ENCODE measurements at places on chromosomes 1 and 21.

- DNase-seq, result no peak
These were observed 33.9 kb downstream of the SPSB1 start for GRCh38 chr1:9326596-9326995.

- DNase-seq, result no peak
These were observed 48.8 kb downstream of the SUCO start for GRCh38 chr1:172581779-172582178.

- no peak for DNase-seq
These were observed 33.6 kb downstream of the PGBD5 start for GRCh38 chr1:230392536-230392909.

GRCh38 chr1:43951021-43951985 lies 4.6 kb downstream of the IPO13 start:
- DNase-seq, result no peak

- DNase-seq, result peak; percentile 7
These were observed 150.1 kb downstream of the PLXNA2 start for GRCh38 chr1:208093754-208094719.

GRCh38 chr1:56298866-56299265 lies 280.5 kb downstream of the PLPP3 start:
- no peak for DNase-seq

DNA sequence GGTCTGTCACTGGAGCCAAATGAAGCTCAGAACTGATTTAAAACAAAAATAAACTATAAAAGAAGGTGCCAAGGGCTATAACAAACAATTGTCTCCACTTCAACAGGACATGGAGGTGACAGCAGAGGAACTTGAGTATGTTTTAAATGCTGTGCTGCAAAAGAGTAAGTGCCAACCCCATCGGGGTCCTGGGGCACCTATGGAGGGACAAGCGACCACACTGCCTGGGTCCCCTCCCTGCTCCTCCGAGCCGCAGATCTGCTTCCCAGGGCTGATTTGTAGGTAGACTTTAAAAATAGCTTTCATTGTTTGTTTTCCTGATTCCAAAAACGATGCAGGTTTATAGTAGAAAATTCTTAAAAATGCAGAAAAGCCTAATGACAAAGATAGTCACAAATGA lies 42.8 kb downstream of the CAPN9 start:
- DNase-seq, result no peak

DNA sequence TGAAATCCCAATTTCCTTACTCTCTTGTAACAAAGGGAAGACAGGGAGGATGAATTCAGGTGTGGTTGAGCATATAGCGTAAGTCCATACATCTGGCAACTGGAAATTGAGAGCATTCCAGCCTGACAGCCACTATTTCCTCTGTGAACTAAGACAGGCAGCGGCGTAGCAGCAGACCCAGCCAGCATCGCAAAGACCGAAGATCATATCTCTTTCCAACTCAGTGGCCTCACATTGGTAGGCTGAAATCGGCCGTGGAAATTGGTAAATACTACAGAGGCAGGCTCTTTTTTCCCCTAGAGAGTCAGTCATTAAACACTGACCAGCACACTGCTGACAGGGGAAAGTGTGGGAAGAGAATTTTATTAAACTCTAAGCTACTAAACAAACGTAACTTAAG lies 43.4 kb downstream of the TARBP1 start:
- DNase-seq, result no peak

DNA sequence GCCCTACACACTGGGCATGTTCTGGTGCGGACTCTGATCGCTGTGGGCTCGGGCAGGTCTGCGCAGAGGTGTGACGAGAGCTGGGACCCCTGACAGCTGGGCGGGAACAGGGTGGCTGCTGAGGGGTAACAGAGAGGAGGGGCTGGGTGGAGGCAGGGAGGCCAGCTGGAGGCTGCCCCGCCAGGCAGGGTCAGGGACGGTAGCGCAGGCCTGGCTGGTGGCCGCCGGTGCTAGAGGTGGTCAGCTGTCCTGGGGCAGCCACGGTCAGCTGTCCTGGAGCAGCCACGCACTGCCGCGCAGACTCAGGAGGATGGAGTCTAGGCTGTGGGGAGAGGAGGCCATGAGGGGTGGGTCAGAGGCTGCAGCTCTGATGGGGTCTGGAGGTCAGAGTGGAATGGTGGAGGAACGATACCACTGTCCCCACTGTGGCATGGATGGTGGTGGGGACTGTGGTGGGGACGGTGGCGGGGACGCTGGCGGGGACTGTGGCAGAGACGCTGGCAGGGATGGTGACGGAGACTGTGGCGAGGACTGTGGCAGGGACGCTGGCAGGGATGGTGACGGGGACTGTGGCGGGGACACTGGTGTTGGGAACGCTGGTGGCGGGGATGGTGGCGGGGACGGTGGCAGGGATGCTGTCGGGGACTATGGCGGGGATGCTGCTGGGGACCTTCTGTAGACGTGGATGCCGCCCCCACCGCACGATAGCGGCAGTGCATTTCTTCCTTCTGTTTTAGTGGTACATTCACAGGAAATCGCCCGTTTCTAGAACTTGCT lies 21.3 kb upstream of the LRRC3 start:
- no peak for DNase-seq

DNA sequence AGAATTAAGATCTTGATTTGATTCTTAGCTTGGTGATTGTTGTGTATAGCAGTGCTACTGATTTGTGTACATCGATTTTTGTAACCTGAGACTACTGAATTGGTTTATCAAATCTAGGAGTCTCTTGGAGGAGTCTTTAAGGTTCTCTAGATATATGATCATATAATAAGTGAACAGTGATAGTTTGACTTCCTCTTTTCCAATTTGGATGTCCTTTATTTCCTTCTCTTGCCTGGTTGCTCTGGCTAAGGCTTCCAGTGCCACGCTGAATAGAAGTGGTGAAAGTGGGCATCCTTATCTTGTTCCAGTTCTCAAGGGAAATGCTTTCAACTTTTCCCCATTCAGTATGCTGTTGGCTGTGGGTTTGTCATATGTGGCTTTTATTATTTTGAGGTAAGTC lies 61.5 kb upstream of the LYST start:
- no peak for DNase-seq

GRCh38 chr1:163170331-163170730 lies 32.4 kb downstream of the RGS5 start:
- DNase-seq, result no peak

Data from activated T-helper 1 cell treated with Interleukin-2 at 50 U/mL for 16 hours (primary cell).